Spinal cord (tissue), 10 donors: ENCODE measurements at places on chromosomes 5 and 9.

GRCh38 chr9:106130374-106130773 is 436.0 kb downstream of the TMEM38B start:
- H3K36me3 ChIP-seq, result no peaks in the 10 kb centered on the region
- H3K4me1 ChIP-seq, result no peaks in the 10 kb centered on the region
- no peaks in the 10 kb centered on the region for H3K27me3 ChIP-seq
- no peak overlapping the region for H3K27ac ChIP-seq
- H3K4me3 ChIP-seq, result no peak overlapping the region
- no peak for DNase-seq

DNA sequence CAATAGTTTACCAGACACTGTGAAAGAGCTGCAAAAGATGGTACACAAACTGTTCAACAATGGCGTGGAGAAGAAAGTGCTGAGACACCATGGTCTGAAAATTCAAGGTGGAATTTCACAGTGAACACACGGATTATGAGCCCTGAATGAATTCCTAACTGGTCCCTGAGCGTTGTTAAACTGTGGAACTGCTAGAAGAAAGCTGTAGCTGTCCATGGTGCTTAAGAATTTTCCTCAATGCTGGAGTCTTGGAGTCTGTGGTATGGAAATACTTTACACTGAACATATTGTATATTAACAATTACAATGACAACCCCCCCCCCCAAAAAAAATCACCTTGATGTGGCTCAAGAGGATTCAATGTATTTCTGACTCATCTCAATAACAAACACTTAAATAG is 68.5 kb downstream of the SLC24A2 start:
- no peak overlapping the region for H3K27ac ChIP-seq
- no peaks in the 10 kb centered on the region for H3K27me3 ChIP-seq
- peak; percentile 22 for DNase-seq
- H3K36me3 ChIP-seq, result no peaks in the 10 kb centered on the region
- H3K4me1 ChIP-seq, result no peaks in the 10 kb centered on the region
- no peak overlapping the region for H3K4me3 ChIP-seq

- H3K4me3 ChIP-seq, result no peak overlapping the region
- no peak overlapping the region for H3K27ac ChIP-seq
Measured at GRCh38 chr9:121217609-121218292, 16.1 kb upstream of the RAB14 start.

- peaks cover 83% of the 10 kb centered on the region for H3K36me3 ChIP-seq
- H3K4me1 ChIP-seq, result peaks cover 56% of the 10 kb centered on the region
- no peaks in the 10 kb centered on the region for H3K27me3 ChIP-seq
Measured at GRCh38 chr9:92724528-92725265, 39.9 kb downstream of the BICD2 start.

DNA sequence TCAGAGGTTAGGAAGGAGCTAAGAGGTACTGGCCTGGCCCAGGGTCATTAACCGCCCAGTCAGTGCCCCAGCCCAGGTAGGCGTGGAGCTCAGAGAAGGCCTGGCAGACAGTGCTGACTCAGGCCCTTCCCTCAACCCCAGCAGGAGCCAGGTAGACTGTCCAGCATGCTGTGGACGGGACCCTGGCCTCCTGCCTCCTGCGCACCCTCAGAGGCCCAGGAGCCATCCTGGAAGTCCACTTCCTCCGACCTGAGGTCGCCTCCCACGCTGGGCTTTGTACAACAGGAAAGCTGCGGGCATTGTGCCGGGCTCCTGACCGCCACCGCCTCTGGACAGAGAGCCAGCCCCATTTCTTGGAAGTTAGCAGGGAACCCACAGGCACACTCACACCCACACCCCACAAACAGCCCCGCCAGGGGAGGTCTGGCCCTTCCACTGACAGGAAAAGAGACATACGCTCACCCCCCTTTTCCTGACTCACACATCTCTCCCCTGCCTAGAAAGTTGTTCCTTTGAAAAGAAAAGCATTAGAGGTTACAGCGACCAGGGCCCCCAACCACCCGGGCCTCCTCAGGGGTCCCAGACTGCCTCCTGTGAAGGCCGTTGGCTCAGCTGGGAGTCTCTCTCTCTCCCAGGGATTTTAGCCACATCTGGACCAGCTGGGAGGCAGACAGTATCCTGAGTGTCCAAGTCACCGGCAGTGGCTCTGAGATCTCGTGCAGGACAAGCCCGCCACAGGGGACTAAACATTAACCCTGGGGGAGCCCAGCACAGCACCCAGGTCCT is 7.7 kb downstream of the RALGDS start:
- H3K27ac ChIP-seq, result peak overlapping the region; percentile 43
- DNase-seq, result no peak
- H3K27me3 ChIP-seq, result no peaks in the 10 kb centered on the region
- H3K4me1 ChIP-seq, result peaks cover 60% of the 10 kb centered on the region
- no peak overlapping the region for H3K4me3 ChIP-seq

- DNase-seq, result no peak
- H3K4me1 ChIP-seq, result no peaks in the 10 kb centered on the region
- H3K4me3 ChIP-seq, result no peak overlapping the region
- H3K27ac ChIP-seq, result no peak overlapping the region
- H3K27me3 ChIP-seq, result no peaks in the 10 kb centered on the region
Measured at GRCh38 chr9:111804636-111805035, 9.9 kb upstream of the SHOC1 start.

DNA sequence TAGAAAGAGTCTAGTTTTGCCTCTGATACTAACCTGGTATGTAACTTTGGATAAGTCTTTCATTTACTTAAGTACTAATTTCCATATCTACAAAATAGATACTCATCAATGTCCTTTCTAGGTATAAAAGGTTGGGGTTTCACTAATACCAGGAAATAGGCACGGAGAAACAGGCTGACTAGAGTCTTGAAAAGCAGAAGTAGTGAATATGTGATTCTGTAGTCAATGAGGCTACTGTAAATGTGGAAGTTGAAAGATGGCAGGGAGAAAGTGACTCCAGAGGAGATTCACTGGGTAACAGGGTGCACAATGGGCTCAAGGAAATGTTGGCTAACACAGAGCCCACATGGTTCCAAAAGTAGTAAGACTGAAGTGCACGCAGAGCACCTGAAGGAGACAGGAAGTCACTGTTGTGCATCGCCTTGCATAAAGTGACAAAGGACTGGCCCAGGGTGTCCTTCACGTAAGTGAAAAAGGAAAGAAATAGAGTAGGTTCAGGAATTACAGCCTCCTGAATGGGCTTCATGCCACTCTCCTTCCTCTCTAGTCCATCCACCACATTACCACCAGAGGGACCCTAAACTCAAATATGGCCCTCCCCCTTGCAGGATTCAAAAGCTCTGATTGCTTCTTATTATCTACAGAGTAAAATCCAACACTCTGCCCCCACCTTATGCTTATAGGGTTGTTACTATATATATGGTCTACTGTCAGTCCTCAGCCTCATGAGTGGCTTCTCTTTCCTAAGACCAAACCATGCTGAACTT is 288.0 kb upstream of the SMARCA2 start:
- H3K36me3 ChIP-seq, result no peaks in the 10 kb centered on the region
- H3K27ac ChIP-seq, result no peak overlapping the region
- H3K4me1 ChIP-seq, result no peaks in the 10 kb centered on the region
- H3K27me3 ChIP-seq, result no peaks in the 10 kb centered on the region
- no peak overlapping the region for H3K4me3 ChIP-seq
